ENCODE measurements at places on chromosomes 16 and 17.

DNA sequence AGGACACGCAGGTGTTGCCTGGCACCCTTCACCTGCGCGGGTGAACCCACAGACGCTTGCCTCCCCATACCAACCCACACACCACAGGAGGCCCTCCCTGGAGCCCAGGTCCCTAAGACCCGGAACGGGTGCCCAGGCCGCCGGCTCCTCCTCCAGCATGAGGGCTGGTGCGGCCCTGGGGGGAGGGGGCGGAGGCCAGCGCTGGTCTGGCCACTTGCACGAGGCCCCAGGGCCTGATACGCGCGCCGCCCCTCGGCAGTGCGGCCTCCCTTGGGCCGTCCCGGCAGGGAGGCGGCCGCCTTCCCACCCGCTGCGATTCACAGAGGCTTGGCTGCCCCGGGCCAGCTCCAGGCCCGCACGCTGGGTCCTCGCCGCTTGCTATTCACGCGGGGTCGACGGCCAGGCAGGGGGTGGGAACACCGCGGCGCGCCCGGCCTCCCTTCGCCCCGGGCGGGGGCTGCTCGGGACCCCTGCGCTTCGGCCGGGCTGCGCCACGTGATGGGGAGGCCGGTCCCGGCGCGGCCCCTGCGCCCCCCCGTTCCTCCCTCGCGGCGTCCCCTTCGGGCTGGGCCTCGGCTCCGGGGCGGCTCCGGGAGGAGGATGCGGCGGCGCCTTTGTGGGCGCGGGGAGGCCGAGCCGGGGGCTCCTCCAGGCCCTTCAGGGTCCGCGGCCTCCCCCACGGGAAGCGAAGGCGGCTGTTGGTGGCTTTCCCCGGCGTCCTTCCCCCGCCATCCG, 685 bp downstream of the FASN start:
- DNase-seq = peak; percentile 34

DNA sequence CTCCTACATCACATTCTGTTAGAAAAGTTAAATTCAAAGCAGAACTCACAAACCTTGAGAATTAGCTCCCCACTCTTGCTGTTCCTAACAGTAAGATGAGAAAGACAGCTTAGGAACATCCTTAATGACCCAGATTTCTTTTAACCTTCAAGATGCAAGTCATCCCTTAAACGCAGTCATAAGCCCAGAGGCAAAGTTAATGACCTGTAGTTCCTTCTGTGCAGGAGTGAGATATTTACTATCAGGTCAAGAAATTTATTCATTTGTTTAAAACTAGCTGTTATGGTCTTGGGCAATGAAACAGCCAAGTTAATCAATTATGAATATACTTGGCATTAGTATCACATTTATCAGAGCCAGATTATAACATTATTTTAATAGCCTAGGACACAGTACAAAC, 37.1 kb downstream of the NXPH3 start:
- DNase-seq = no peak

DNA sequence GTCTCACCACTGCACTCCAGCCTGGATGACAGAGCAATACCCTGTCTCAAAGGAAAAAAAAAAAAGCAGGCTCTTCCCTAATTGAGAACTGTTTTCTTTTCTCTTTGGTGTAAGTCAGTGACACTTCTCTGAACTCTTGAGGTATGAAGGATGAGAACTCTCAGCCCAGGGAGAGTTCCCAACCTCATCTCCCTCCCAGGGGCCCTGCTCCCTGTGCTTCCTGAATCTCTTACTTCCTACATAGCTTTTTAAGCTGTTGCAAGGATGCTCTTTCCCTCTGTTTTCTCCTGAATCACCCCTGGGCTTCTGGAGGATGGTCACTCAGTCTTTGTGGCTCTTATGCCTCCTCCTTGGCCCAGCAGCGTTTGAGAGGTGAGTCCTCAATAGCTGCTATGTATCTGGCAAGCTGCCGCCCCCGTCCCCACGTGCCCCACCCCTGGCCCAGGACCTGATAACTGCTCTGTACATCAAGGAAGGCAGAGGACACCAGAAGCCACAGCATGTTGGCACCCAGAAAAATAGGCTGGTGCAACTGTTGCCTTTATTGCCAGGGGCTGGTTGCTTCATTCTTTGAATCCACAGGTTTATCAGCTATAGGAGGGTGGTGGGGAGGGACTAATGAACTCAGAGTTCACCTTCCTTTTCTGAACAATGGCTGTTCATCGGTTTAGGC, 24.0 kb downstream of the IGF2BP1 start:
- no peak for DNase-seq

GRCh38 chr16:88971371-88972097, 5.5 kb downstream of the CBFA2T3 start:
- DNase-seq = no peak

DNA sequence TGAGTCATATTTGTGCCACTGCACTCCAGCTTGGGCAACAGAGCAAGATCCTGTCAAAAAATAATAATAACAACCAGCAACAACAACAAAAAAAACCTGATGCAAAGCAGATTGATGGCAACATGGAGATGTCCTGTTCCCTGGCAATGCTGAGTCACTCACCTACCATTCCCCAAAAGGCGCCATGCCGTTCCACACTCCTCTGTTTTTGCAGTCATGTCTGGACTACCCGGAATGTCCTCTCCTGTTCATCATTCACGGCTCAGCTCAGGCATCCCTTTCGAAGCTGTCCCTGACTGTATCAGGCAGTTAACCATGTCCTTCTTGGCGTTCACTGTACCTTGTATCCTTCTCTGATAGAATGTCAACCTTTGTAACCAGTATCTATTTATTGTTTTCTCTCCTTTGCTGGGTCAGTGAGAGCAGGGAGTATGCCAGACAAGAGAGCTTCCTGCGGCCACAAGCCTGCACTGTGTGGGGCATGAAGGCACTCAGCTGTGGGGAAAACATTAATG, 147.7 kb downstream of the ABCC12 start:
- DNase-seq = no peak

GRCh38 chr16:2337431-2338296, 2.9 kb downstream of the ABCA3 start:
- no peak for DNase-seq

DNA sequence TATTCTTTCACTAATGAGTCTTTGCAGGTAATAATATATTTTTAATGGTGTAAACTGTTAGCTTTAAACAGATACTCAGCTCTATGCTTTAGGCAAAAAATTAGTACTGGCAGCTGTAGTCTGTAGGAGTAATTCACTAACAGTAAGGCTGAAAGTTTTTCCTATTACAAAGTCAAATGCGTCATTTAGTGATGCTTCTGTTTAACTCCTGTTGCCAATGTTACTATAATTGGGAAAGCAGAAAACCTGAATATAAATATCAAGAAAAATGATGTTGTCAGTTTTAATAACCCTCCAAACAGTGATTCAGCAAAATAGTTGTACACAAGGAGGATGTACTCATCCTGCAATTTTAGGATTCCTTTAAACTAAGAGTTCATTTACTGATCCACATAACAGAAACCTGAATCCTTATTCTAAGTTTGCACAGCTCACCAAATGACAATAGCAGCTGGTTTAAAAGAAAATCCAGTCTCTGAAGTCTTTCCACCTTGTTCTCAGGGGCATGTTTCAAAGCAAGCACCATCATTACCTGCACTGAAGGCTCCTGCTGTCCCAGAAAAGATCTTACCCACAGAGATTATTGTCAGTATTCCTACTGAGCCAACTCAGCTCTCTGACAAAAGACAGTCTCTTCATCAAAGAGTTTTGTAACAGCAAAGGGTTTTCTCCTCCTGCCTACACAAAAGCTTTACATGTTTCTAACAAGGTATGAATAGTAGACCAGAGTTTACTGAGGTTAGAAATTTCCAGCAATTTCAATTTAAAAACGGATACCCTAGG, 4.2 kb downstream of the CDR2 start:
- peak; percentile 58 for DNase-seq

DNA sequence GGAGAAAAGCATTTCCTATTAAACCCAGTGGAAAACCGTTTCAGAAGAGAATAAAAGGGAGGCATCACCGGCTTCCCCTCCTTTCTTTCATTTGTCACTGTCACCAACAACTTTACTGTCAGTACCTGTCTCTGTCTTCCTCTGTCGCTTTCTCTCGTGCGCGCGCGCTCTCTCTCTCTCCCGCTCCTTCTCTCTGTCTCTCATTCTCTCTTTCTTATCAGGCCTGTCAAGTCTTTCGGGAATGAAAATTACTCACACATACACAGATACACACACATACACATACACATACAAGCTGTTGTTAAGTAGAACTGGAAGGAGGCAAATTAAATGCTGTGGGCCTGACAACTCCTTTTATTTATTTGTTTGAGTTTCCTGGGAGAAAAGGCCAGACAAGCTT, 17.6 kb downstream of the MYOCD start:
- no peak for DNase-seq

DNA sequence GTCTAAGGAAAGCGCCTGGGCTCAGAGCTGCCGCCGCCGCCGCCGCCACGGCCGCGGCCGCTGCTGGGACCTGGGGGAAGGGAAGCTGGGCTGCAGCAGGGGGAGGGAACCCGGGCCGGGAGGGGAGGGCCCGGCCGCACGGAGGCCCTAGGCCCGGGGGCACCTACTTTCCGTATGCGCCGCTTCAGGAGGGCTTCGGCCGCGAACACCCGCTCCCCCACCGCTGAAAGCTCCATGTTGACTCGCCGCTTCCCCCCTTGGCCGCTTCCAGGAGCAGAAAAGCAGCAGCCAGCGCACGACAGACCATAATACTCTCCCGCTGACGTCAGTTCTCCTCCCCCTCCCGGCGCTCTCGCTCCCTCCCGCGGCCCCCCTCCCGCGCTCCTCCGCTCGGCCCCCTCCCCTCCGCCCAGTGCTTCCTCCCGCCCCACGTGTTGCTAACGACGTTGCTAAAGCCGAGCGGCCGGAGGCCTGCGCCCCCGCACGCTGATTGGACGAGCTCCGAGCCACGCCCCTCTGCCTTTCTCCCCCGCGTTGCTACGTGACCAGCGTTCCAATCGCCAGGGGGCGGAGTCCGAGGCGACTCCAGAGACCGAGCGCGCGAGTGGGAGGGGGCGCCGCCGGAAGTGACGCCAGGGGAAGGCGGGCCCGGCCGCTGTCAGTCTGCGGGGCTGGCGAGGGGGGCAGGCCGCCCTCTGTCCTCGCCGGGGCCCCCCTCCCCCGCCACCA, at the start of gene CBX8:
CBX8 (minus strand) TSS at position 315 of the 729 bp plus-strand sequence; CDS start at position 236, 79 bp downstream.
- peak; percentile 99 for DNase-seq

GRCh38 chr17:78391051-78391431, 12.6 kb downstream of the PGS1 start:
- no peak for DNase-seq

DNA sequence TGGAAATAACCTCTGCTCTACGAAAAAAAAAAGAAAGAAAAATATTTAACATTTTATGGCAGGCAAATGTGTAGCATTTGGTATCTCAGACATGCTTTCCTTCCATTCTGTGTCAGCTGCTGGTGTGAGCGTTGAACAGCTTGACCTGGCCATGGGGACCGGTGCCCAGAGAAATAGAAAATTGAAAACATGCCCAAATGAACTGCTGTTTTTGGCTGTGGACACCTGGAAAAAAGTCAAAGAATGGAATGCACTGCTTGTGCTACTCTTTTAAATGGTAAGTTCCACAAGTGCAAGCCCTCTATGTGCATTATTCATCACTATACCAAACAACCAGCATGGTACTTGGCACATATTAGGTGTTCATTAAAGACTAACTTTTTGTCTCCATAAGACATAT, 127.2 kb downstream of the CDH8 start:
- DNase-seq = no peak

DNA sequence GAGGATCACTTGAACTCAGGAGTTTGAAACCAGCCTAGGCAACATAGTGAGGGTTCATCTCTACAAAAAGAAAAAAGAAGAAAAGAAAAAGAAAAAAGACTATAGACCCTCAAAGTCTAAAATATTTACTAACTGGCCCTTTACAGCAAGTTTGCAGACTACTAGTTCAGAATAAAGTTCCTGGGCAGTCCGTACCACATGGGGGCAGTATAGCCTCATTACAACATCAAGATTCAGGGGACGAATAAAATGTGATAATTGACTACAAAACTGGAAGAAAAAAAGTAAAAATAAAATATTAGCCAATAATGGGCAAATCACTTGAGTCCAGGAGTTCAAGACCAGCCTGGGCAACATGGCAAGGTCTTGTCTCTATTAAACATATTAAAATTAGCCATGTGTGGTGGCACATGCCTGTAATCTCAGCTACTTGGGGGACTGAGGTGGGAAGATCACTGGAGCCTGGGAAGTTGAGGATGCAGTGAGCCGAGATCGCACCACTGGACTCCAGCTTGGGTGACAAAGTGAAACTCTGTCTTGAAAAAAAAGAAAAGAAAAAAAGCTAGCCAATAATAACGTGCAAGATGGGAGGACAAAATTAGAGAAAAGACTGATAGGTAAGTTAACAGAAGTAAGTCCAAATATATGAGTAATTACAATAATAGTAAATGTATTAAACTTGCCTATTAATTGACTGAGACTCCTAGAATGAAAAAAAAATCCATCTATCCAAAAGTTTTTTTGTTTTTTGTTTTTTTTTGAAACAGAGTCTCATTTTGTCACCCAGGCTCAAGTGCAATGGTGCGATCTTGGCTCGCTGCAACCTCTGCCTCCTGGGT, 129.4 kb upstream of the SEC14L1 start:
- peak; percentile 34 for DNase-seq

DNA sequence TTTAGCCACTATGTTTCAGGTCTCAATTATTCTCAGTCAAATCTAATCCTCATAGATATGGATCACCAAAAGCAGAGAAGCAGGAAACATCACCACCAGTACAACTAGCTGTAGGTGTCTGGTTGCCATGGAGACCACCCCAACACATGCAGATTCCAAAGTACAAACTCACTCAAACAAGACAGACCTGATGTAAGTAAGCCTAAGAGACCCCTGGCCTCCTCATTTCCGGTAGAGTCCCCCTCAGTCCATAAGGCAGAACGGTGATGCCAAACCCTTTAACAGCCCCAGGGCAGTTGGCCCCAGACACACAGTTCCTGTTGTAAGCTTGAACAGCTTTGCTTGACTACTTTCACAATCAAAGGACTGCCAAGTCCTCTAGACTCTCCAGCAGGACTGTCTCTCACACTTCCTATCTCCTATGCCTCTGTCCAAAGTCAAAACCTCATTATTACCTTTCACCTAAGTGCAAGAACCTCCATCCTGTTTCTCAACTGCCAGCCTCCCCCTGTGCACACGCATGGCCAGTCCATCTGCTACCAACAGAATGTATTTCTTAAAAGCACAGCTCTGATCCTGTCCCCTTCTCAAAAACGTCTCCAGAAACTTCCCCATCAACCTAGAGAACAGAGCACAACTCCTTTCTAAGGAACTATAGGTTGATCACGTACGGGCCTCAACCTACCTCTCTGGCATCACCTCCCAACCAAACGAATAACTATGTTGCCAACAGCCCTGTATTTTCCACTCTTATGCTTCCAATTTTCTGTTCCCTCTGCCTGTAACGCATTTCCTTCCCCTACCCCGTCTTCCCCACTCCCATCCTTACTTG, 23.9 kb downstream of the SLC39A11 start:
- peak; percentile 77 for DNase-seq

GRCh38 chr17:6384481-6384880, 50.4 kb downstream of the AIPL1 start:
- no peak for DNase-seq

- DNase-seq = no peak
Observed at GRCh38 chr17:76658242-76658662, 14.7 kb upstream of the ST6GALNAC1 start.

DNA sequence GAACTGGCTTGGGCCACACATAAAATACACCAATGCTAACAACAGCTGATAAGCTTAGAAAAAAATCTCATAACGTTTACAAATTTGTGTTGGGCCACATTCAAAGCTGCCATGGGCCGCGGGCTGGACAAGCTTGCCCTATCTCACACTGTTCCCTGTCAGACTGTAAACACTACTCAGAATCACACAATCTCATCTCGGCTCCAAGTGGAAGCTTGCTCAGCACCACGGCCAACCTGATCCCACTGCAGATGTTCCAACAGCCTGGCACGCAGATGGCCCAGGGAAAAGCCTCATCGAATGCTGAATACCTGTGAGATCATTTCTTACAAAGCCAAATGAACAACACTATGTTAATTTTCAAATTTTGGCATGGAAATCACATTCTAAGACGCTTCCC, 125.8 kb downstream of the ANKRD11 start:
- DNase-seq = peak; percentile 35
